Stimulated activated CD4-positive, alpha-beta T cell treated with anti-CD3 and anti-CD28 coated beads, TNF-alpha, amount 100 ng/mL, for 1 hour (primary cell): ENCODE measurements at places on chromosomes 2 and 18.

GRCh38 chr2:366706-367105 is 78.8 kb upstream of the ALKAL2 start:
- DNase-seq, result no peak

DNA sequence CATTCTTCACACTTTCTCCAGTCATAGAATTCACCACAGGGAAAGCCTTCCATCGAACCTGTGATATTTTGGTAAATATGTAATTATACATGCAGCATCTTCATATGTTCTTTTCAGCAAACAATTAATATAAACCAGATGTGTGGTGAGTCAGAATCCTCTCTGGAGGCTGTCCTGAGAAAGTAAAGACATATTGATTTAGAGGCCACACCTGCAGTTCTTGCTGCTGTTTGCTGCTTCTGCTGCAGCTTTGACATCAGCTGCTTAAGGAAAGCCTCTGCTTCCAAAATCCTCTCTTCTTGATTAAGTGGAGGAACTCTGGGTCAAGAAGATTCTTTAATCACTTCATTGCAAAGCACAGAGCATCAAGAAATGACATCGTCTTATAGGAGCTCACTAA is 568.8 kb upstream of the ZEB2 start:
- DNase-seq, result no peak

DNA sequence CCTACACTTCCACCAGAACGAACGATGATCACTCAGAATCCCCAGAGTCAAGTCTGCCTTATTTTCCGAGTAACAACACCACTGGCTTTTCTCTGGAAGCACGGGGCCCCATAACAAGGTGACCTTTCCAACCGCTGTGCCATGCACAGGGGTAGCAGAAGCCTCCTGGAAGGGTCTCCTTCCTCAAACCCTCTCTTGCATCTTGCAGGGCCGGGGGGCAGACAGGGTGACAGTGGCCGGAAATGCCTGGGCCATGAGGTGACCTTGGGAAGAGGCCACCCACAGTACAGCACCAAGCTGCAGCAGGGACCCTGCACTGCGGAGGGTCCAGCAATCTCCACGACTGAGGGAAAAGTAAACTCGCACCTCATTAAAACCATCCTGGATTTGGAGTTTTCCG is 108.5 kb downstream of the PXDN start:
- DNase-seq, result no peak

- DNase-seq, result no peak
Measured at GRCh38 chr2:144998435-144998834, 478.5 kb upstream of the ZEB2 start.

DNA sequence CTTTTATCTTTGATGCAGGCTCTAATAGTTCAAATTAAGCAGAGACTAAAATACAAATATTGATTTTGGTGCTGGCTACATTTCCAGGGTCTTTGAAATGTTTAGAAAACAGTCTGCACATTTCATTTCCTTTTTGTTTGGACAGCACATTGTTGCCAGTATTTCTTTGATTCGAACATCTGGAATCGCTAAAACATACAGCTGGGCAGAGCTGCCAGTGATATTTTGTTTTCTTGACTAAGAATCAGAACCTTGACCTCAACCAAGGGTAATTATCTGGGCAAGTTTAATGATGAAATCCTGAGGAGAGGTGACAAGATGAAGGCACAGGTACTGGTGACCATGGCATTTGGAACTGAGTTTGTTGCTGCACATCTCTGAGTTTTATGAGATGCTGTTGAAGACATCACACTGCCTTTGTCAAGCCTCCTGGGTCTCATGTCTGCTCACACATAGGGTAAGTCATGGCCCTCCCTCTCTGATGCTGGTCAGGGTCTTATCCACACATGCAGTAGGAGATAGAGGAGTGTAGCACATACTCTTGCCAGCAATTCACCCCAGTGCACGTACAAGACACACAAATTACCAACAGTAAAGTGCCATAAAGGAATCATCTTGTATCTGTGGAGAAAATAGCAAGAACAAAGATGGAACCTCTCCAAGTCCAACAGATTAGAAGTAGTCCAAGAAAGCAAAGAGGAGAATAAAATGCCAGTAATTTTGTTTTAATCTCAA is 391.9 kb downstream of the RND3 start:
- no peak for DNase-seq

GRCh38 chr18:23943104-23943503 is 71.5 kb upstream of the TTC39C start:
- no peak for DNase-seq

DNA sequence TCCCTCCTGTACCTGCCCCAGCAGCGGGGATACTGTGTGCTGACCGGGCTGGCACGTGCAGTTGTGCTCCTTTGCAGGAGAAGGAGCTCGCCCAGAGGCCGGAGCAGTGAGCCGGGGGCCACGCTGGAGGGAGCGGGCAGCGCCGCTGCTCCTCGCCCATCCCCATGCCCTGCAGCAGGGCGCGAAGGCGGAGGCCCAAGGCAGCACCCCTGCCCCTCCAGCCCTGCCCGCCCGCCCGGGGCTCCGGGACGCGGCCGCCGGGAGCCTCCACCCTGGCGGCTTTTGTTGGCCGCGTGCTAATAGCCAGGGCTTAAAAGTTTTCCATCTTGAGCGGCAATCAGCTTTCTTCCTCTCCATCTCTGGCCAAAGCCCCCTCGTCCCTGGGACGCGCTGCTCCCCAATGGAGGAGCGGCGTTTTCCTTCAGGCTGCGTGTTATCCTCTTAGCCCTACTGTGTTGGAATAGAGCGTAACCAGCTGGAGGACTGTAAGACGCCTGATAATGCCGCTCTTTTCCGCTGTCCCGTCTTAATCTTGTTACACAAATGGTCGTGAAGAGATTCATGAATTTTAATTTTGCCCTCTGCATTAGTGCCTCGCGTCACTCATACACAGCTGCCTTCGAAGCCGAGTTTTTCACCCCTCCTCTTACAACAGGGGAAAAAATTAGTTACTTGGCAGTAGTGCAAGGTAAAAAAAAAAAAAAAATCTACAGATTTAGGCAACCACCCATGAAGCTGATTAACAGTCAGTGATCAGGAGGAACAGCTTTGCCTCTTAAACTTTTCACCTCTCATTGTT is 172.9 kb upstream of the SIX3 start:
- no peak for DNase-seq

GRCh38 chr2:134927195-134927594 is 8.6 kb downstream of the CCNT2 start:
- no peak for DNase-seq

DNA sequence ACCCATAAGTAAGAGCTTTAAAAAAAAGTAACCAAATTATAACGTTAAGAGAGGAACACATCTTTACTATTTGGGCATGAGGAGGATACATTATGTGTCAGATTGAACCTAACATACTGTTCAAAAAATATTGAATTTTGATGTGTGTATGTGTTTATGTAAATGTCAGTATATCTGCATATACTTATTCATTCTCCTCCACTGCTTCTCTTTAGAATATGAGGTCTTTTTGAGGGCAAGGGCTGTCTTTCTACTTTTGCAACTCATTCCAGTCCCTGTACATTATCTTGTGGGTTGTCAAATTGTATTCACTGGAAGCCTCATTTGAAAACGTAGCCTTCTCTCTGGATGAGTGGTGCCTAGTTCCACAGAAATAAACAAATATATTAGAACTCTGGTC is 509.4 kb upstream of the HNMT start:
- DNase-seq, result no peak

GRCh38 chr2:152167065-152167464 is 8.5 kb downstream of the STAM2 start:
- DNase-seq, result no peak

GRCh38 chr18:70058916-70059315 is 111.2 kb upstream of the CD226 start:
- DNase-seq, result no peak

- DNase-seq, result no peak
Measured at GRCh38 chr2:144683966-144684365, 164.0 kb upstream of the ZEB2 start.

DNA sequence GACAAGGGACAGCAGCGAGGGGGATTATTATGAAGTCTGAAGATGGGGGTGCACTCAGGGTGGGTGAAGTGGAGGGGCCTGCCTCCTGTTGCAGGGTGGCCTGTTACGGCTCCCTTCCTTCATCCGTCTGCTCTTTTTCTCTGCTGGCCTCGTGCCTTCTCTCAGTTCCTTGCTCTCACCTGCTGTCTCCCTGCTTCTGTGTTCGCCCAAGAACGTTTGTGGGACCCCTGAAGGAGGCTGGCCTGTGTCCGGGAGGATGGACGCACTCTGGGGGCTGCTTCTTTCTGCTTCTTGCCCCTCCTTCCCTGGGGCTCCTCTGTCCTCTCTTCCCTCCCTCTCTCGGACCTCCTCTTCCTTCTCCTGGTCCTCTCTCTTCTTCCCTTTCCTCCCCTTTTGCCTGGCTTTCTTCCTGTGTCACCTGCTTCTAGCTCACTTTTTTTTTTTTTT is 13.8 kb downstream of the MROH2A start:
- no peak for DNase-seq

GRCh38 chr18:51039138-51040112 is 9.4 kb downstream of the SMAD4 start:
- DNase-seq, result no peak

- no peak for DNase-seq
Measured at GRCh38 chr2:29039718-29040480, 34.4 kb downstream of the PCARE start.

DNA sequence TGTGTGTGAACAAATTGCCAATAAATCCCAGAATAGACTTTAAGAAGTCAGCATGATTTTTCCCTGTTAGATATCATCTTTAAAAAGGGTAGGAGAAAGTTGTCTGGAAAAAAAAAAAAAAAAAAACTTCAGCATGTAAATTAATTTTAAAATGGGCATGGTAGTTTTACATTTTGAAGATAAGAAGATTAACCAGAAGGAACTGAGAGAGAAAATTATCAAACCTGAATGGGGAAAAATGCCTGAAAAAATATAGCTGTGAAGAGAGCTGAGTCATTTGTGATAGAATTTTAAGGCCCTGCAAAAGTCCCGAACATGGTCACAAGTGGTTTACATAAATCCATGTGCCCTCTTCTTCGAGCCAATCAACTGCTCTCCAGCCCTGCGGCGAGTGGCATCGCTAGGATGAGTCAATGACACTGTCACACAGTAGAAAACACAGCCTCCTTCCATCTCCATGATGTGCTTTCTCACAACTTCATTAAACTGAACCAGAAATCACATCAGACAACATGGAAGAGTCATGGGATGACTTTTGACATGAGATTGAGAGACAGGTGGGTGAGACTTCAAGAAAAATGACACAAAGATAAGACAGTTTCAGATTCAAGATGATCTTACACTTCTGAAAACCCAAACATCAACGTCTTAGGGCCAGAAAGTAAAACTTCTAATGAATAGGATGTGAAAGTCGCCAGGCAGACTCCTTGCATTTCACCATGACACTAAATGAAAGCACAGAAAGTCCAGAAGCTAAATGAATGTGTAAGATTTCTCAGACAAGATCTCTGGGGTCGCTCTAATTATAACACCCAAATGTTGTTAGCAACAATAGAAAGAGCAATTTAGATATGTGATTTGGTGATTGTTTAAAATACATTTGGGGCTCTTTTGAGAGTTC is 273.0 kb upstream of the ID2 start:
- no peak for DNase-seq

GRCh38 chr2:18244845-18245244 is 315.6 kb downstream of the RDH14 start:
- DNase-seq, result no peak

DNA sequence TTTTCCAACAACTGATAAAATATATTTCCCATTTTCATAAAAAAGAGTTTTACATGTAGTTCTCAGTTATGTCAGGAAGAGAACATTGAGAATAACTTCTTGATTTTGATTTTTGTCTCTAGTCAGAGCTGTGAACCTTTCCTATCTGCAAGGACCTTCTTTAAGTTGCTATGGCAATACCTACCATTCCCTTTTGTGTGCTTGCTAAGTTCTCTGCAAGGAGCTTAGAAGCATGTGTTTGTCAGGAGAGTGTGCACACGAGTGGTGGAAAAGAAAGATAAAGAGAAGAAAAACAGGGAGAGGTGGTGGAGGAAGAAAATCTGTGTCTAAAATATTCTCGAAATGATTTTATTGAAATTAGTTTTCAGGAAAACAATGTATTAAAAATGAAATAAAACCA is 140.3 kb upstream of the SLC8A1 start:
- no peak for DNase-seq

- no peak for DNase-seq
Measured at GRCh38 chr2:105800953-105801635, 56.4 kb downstream of the NCK2 start.

DNA sequence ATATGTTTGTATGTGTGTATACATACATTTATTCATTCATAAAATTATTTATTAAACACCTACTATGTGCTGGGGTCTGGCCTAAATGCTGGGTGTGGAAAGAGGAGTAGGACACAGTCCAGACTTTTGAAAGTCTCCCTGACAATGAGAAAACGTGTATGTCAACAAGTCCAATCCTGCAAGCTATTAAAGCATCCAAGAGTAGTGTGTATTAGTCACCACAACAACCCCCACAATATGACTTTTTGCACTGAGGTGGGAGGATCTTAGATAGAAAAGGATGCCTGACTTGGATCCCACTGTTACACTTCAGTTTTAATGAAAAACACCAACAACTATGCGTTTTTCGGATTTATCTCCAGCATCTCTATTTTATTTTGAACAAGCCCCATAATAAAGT is 446.4 kb downstream of the EPHA4 start:
- no peak for DNase-seq

GRCh38 chr2:68060652-68061051 is 2.2 kb downstream of the C1D start:
- DNase-seq, result no peak

DNA sequence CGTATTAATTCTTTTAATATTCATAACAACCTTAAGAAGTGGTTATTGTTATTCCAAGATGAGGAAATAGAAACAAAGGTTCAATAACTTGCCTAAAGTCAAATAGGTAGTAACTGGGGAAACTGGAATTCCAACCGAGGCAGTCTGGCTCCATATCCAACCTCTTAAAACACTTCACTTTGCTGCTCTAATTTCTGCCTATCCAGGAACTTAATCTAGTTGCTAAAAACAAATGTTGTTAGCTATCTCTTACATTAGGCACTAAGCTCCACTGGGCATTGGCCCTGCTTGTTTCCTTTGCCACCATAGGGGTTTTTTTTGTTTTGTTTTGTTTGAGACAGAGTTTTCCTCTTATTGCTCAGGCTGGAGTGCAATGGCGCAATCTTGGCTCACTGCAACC is 24.8 kb downstream of the ERLEC1 start:
- DNase-seq, result no peak

DNA sequence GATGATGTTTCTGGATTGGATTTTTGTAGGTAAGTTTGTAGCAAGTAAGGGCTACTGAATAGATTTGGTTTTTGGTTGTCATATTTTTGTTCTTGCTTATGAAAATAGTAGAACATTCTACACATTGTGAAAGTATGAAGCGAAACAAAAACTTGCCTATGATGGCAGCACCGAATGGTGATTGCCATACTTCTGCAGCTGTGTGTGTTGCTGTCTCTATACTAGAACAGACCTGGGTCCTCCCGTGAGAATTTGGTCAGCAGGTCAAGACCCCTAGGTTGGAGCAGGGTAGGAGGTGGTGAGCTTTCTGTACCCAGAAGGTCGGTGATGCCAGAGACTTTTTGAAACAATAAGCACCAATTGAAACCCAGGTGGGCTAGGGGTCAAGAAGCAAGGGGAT is 322.6 kb downstream of the PRKCE start:
- no peak for DNase-seq
